ENCODE measurements at places on chromosomes 2 and 18.
A peak's percentile ranks its signal among the peaks of the same experiment; 100 is the strongest.

- DNase-seq: no peak
Observed at GRCh38 chr18:48201337-48202005, 207.7 kb downstream of the ZBTB7C start.

DNA sequence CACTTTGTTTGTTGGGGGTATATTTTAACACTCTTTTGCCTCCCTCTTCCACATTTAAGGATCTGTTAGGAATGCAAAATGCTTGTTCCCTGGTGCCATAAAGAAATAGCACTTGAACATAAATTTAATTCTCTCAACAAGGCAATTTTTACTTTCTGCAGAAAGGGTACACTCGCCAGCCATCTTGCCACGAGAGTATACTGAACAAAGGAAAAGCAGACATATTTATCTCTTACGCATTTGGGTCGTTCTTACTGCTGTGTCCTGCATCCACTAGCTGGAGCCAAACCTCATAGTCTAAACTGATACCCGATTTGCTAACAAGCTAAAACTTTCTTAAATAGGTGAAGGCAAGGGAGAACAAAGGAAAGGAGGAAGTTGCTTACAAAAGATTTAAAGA, 129.5 kb downstream of the B3GNT2 start:
- DNase-seq: no peak

DNA sequence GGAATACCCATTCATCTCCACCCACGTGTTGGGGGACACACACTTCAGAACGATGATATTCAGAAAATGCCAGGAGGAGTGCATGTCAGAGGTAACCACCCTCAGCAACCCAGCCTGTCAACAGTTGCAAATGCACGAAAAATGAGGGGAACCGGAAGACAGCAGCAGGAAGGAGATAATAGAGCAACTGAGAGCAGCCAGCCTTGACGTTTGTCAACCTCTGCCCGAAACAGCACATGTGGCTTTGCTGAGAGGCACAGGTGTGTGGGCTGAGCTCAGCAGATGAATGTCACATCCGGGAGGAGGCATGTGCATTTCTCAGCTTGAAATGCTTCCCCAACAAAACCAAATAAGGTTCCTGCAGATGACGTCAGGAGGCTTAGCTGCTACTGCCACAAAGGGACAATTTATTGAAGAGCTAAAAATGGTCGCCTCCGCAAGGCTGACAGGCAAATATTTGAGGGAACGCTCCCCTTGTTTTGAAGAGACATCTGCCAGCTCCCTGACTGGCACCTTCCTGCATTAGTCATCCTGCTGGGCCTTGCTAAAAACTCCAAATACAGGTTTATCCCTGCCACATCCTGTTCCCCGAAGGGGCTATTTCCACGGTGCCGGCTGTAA, 419.0 kb downstream of the NBAS start:
- DNase-seq: peak; percentile 79

GRCh38 chr2:113276216-113276760, 2.4 kb downstream of the PAX8 start:
- no peak for DNase-seq

DNA sequence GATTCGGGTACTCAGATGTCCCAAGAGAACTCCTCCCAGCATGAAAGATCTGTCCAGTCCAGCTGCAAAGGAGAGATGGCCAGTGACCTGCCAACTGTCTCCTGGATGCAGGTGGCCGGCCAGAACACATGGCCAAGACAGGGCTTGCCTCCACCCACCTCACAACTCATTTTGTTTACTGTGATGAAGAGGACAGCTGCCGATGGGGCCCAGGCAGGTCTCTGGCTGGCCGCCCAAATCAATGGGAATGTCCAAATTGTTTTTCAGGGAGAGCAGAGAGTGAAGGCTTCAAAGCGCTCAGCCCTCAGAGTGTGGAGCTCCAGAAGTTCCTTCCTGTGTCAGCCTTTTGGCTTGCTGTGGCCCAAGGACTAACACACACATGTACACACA, 41.9 kb downstream of the FOSL2 start:
- no peak for DNase-seq

DNA sequence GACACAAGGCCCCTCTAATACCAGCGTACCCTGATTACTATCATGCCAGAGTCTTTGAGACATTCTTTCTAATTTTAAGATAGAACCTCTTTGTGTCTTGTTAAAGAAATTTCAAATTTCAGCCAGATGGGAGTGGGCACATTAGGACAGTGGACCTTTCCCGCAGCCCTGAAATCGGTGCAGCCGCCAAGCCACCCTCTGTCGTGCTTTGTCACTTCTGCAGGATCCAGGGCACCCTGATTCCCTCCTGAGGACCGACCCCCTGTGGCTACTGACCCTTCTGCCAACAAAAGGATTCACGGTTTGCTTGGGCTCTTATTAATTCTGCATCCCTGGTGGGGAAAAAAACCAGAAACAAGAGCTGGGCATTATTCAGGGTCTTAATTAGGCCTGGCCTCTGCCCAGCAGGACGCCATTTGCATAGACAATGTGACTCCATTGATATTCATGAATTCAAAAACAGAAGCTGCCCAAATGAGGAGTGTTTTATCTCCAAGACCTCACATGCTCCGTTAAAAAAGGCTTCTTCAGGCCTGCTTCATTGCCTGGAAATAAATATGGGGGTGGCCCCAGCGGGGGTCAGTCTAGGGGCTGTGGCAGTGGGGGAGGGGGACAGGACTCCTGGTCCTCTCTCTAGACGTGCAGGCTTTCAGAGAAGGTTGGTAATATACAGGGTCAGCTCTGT, 116.9 kb downstream of the ALPK2 start:
- DNase-seq: no peak
